Neural crest cell (in vitro differentiated cells): ENCODE measurements at places on chromosomes 3 and 15. TPM values are rescaled to one million over a fixed set of nuclear protein-coding genes. Genes with fewer than 3 reads are reported as not detected.

DNA sequence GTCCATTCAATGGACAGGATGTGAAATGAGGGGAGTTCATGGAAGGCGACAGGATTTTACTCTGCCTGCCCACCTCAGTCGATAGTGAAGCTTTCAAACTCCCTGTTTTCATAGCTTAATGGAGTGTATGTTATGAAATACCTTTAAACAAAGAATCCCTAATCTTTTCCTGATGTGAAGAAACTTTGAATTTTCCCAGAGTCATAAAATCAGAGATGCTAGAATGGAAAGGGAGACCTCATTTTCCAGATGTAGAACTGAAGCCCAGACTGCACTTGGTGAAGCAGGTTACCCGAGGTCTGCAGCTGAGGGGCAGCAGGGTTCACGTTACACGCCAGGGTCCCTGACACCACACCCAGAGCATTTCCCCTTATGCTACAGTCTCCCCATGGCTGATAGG is 34.7 kb upstream of the LACTB start:
- DNase-seq = no peak
- no peak overlapping the region for H3K27ac ChIP-seq
- H3K4me3 ChIP-seq = no peak overlapping the region
- no peaks in the 10 kb centered on the region for H3K36me3 ChIP-seq

GRCh38 chr3:163809540-163809993 is 1268.7 kb downstream of the SI start:
- DNase-seq = no peak
- H3K4me3 ChIP-seq = no peak overlapping the region
- no peak overlapping the region for H3K27ac ChIP-seq
- no peaks in the 10 kb centered on the region for H3K27me3 ChIP-seq
- H3K4me1 ChIP-seq = peaks cover 4% of the 10 kb centered on the region

The ACAD11 gene
- total RNA-seq = 16.7 and 17.1 TPM in 2 replicates

The THRB gene
- total RNA-seq = 0.65 and 0.77 TPM in 2 replicates

The LRRC34 gene
- total RNA-seq = 8.6 and 10.1 TPM in 2 replicates

The CLDN11 gene
- 1.8 and 2.0 TPM in 2 replicates for total RNA-seq

DNA sequence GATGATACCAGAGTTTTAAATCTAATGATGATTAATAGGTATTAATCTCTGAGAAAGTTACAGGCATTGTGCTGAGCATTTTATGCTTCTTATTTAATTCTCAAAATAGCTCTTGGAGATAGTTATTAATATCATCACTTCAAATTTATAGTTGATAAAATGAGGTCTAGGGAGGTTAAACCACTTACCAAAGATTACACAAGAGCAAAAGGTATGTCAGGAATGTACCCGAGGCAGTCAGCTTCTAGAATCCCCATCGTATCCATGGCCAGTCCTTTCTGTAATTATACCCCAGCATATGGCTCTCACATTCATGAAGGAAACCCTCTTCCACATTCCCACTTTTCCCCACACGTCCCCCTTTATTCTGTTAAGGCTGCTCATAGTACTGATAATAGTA is 421.3 kb downstream of the PYDC2 start:
- H3K4me1 ChIP-seq = peaks cover 10% of the 10 kb centered on the region
- H3K36me3 ChIP-seq = no peaks in the 10 kb centered on the region
- H3K27ac ChIP-seq = no peak overlapping the region

DNA sequence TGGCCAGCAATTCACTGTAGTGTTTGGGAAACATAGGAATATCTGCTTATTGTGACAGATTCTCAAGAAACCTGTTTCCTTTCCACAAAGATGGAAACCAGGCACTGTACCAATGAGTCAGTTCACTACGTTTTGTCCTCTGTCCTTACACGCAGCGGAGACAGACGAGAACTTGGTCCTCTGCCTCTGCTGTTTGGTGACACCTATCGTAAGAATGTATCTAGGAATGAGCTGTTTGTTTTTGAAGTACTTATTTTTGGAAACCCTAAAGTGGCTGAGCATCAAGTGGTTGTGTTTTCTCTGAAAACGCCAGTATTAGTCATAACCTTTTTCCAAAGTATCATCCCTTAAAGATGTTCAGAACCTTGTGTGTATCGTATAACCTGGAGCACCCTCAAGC is 93.0 kb downstream of the PGPEP1L start:
- DNase-seq = no peak
- peaks cover 34% of the 10 kb centered on the region for H3K36me3 ChIP-seq
- H3K4me3 ChIP-seq = no peak overlapping the region
- no peaks in the 10 kb centered on the region for H3K27me3 ChIP-seq
- H3K27ac ChIP-seq = no peak overlapping the region
